Breast epithelium (tissue), 4 donors: ENCODE measurements at places on chromosomes 2 and 18. TPM values are rescaled to one million over a fixed set of nuclear protein-coding genes. Genes with fewer than 3 reads are reported as not detected.

DNA sequence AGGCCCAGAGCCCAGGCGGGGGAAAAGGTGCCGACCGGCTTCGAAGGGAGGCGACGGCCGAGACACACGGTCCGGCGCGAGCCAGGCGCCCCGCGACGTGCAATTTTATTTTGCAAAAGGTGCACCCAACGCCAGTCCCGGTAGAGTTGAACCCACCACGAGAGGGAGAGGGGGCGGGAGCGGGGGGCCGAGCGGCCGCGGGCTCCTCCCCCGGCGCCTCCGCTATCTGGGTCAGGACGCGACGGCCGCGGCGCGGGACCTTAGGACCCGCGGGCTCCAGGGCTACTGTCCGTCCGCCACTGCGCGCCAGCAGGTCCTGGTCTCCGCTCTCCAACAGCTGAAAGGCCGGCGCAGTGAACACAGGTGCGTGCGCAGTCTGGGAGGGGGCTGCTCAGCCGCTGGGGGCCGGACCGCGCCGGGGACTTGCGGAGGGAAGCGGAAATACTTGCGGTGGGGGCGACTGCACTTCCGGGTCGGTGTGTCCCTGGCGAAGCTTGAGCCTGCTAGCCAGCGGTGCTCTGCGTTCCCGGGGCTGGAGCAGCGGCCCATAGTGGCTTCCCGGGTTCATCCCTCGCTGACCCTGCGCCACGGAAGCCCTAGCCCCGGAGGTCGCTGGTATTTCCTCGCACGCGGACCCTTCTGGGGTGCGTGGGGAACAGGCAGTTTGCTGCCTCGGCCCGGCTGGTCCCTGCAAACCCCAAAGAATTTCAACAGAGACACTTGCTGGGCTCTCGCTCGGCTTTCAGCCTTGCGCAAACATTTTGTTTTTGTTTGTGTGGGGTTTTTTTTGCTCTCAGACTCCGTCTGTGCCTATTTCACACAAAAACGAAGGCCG lies at the start of gene RMDN2:
Gene RMDN2 (plus strand): TSS at position 225 of the 835 bp plus-strand sequence. CDS start 3,991 bp downstream, outside the sequence.
- peak; percentile 83 for DNase-seq

KIF1A gene
- total RNA-seq: not detected

CCT7 gene
- total RNA-seq: 187 TPM

DNA sequence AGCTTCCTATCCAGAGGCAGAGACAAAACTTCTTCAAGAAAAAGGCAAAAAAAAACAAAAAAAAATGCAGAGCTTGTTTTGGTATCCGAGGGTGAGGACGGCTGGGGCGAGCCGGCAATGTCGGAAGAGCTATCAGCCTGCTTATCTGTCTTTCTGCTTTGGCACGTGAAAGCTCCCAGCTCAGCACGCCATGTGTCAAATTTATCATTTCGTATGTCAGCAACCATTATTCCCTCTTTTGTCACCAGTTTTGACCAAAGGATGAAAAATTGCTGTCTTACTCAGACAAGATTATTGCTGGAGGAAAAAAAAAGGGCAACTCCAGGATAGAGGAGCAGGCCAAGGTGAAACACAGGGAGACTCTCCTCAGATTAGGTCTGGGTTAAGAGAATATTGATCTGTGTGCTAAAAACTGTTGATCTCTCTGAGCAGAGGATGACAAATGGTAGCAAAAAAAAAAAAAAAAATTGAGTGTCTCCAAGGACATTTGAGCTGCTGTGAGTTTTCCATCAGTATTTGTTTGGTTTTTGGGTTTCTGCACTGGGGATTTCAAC lies 532.0 kb upstream of the POU3F3 start:
- DNase-seq: no peak

GAL3ST2 gene
- total RNA-seq: not detected

DNA sequence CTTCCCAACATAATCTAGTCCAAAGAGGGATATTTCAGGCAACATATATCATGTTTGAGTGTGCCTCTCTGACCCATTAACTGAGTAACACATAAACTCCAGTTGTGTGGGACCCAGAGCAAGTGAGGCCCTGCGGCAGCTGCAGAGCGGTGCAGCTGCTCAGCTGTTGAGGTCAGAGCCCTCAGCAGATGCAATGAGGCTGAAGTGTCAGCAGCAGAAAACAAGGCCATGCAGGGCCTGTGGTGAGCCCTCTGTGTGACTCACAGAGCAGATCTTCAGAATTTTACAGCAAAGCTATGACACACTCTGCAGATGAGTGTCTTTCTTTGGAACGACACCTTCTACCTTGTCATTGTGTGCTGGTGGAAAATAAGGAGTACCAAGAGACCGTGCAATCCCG lies 168.5 kb downstream of the CBLN2 start:
- DNase-seq: no peak

HOXD12 gene
- not detected for total RNA-seq

GRCh38 chr18:68992719-68993482 lies 195.0 kb downstream of the CCDC102B start:
- no peak for DNase-seq

- no peak for DNase-seq
Observed at GRCh38 chr2:45826884-45827635, 175.6 kb downstream of the PRKCE start.

DNA sequence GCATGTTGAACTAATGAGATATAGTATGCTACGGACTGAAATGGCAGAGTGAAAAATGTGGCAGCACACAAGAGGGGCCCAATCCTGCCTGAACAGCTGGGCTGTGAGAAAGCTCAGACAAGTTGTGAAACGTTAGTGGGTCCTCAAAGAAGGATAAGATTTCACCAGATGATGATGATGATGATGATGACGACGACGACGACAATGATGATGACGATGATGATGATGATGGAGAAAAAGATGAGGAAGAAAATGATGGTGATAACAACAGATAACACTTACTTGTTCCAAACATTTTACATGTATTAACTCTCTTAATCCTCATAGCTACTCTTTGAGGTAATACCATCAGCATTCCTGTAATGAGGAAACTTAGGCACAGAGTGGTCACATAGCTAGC lies 94.2 kb downstream of the WDPCP start:
- DNase-seq: no peak

MYL1 gene
- total RNA-seq: not detected

- DNase-seq: no peak
Observed at GRCh38 chr2:207503234-207503633, 26.5 kb upstream of the CREB1 start.

CNTNAP5 gene
- total RNA-seq: not detected

FAM237A gene
- total RNA-seq: not detected
